ENCODE measurements at places on chromosomes 1 and 21. TPM values are rescaled to one million over a fixed set of nuclear protein-coding genes. Genes with fewer than 3 reads are reported as not detected.

HIVEP3 gene
- 20.4 TPM for total RNA-seq

CYP4A11 gene
- total RNA-seq: not detected

LCE1A gene
- not detected for total RNA-seq

GRCh38 chr21:31888936-31889371, 16.1 kb downstream of the HUNK start:
- DNase-seq: no peak
- H3K36me3 ChIP-seq: no peaks in the 10 kb centered on the region
- H3K4me3 ChIP-seq: no peak overlapping the region
- no peaks in the 10 kb centered on the region for H3K4me1 ChIP-seq
- H3K27ac ChIP-seq: no peak overlapping the region
- peaks cover 4% of the 10 kb centered on the region for H3K27me3 ChIP-seq

GRCh38 chr1:187931776-187932175, 1103.0 kb downstream of the PLA2G4A start:
- no peak overlapping the region for H3K4me3 ChIP-seq
- H3K27me3 ChIP-seq: no peaks in the 10 kb centered on the region
- DNase-seq: no peak
- H3K27ac ChIP-seq: no peak overlapping the region

GRCh38 chr1:7121622-7121988, 336.4 kb downstream of the CAMTA1 start:
- H3K4me3 ChIP-seq: no peak overlapping the region
- no peaks in the 10 kb centered on the region for H3K36me3 ChIP-seq
- no peak for DNase-seq
- no peaks in the 10 kb centered on the region for H3K4me1 ChIP-seq

GRCh38 chr21:35508139-35508888, 459.2 kb upstream of the RUNX1 start:
- no peak overlapping the region for H3K4me3 ChIP-seq
- H3K36me3 ChIP-seq: no peaks in the 10 kb centered on the region
- no peaks in the 10 kb centered on the region for H3K27me3 ChIP-seq
- H3K27ac ChIP-seq: no peak overlapping the region
- peaks cover 37% of the 10 kb centered on the region for H3K4me1 ChIP-seq

DNA sequence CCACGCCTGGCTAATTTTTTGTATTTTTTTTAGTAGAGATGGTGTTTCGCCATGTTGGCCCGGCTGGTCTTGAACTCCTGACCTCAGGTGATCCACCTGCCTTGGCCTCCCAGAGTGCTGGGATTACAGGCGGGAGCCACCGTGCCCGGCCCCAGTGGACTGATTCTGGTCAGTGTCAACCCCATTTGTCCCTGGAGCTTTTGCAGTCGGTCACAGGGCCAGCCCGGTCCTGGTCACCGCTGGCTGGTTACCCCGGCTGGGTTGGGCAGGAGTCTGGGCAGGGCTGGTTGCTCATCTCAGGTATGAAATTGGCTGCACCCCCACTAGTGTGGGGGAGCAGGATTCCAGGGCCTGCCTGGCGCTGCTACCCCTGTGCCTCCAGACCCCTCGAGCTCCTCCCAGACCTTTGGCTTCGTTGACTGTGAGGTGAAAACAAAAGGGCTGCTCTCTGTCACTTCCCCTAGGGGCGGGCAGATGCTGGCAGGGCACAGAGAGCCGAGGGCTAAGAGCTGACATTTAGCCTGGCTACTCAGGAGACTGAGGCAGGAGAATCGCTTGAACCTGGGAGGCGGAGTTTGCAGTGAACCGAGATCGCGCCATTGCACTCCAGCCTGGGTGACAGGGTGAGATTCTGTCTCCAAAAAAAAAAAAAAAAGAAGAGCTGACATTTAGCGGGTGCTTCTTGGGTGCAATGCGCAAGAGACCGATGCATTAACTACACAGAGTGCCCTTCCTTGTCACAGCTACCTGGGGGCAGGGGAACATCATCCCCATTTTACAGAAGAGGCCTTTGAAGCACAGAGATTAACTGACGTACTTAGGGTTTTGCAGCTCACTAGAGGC, 10.6 kb downstream of the TNFRSF1B start:
- H3K27me3 ChIP-seq: no peaks in the 10 kb centered on the region
- H3K27ac ChIP-seq: peak overlapping the region; percentile 98
- DNase-seq: peak; percentile 70
- peaks cover 71% of the 10 kb centered on the region for H3K36me3 ChIP-seq
- peaks cover 86% of the 10 kb centered on the region for H3K4me1 ChIP-seq
